ENCODE measurements at places on chromosomes 4 and X.

- DNase-seq = no peak
Observed at GRCh38 chrX:38154340-38154739, 66.3 kb downstream of the SRPX start.

GRCh38 chr4:173301518-173302201 is 32.5 kb downstream of the HMGB2 start:
- DNase-seq = peak; percentile 28

GRCh38 chrX:1821846-1822245 is 207.0 kb downstream of the ASMT start:
- no peak for DNase-seq

DNA sequence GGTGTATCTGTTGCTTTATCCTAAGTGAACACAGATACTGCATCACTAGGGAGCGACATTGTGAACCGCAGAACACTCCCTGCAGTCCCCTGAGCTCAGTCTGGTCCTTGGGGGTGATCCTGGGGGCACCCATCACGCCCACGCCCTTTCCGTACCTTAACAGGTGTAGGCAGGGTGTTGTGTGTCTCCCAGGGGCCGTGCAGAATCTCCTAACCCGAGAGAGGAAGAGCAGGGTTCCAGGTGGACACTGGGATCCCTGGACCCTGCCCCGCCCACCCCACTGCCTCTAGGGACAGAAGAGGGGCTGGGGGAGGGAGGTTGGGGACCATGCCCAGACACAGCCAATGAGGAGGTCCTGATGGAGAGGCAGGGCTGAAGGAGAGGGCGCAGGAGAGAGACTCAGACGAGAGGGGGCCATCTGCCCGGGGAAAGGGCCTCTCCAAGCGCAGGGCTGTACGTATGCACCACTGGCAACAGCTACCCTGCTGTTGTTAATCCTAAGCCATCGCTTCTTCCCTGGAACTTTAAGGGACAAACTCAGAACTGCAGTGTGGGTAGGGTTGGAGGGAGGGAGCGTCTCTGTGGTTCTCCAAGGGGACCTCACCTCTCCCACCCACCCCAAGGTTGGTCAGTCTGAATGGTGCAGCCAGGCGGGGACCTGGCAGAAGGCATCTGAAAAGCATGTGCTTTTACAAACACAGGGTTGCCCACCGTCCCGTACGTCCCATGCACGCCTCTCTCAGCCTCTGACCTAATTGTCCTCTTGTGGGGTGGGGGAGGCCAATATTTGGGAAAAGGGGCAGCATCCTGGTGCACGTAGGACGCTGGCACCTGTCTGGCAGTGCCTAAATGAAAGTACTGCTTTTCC is 2.5 kb downstream of the P2RY8 start:
- DNase-seq = no peak

DNA sequence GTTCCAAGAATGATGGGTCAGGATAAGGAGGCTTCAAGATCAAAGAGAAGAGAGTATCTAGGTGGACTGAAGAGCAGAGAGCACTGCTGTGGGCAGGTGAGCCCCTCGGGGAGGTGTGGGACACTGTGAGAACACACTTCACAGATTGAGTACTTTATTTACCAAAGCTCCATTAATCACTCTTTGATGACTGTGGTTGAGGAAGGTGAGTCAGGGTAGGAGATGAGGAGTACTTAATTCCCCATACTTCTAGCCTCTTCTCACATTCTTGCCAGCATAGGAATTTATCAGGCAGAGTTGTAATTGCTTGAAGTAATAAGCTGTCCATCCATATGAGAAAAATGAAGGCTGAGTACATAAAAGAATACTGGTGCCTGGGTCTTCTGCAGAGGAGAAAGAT is 375.3 kb downstream of the PCDH10 start:
- DNase-seq = no peak

DNA sequence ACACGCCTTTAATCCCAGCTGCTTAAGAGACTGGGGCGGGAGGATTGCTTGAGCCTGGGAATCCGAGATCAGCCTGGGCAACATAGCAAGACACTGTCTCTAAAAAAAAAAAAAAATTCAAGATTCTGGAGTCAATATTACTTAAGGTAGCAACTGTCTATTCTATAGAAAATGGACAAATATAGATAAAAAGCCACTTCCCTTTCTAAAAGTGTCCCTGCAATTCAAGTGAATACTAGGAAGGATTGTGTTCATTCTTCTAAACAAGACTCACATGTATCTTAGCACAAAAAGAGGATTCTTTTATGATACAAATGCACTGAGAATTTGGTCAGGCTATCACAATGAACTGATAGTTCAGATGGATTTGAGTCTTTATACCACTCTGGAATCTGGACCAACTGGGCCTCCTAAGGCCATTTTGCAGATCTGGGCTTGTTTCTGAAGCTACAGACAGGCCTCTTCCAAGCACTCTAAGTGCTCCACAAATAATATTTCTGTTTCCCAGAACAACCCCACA is 7.0 kb downstream of the PKD2 start:
- no peak for DNase-seq

GRCh38 chr4:94605241-94605805 is 152.4 kb upstream of the BMPR1B start:
- DNase-seq = no peak

GRCh38 chrX:121655276-121655675 is 607.9 kb downstream of the GLUD2 start:
- no peak for DNase-seq

DNA sequence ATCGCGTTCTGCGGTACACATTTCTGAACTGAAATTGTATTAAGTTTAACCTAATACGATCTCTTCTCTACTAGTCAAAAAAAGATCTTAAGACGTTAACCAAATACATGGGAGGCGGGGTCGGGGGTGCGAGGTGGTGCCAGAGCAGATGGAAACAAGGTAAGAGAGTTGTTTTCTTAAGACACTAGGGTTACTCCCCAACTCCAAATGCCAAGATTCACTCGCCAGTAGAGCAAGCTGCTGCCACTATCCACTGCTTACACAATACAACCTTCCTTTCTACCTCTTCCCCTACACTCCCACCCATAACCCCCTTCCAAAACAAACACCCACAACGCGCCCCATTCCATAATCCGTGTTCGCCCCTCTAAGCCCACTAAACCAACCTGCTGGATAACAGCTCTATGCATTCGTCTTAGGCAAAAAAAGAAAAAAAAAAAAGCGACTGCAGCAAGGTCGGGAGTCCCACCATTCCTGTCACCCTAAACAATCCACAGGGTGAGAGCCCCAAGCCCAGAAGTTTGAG is 1.3 kb downstream of the LCORL start:
- no peak for DNase-seq

- DNase-seq = no peak
Observed at GRCh38 chrX:55480390-55481062, 9.1 kb downstream of the USP51 start.

DNA sequence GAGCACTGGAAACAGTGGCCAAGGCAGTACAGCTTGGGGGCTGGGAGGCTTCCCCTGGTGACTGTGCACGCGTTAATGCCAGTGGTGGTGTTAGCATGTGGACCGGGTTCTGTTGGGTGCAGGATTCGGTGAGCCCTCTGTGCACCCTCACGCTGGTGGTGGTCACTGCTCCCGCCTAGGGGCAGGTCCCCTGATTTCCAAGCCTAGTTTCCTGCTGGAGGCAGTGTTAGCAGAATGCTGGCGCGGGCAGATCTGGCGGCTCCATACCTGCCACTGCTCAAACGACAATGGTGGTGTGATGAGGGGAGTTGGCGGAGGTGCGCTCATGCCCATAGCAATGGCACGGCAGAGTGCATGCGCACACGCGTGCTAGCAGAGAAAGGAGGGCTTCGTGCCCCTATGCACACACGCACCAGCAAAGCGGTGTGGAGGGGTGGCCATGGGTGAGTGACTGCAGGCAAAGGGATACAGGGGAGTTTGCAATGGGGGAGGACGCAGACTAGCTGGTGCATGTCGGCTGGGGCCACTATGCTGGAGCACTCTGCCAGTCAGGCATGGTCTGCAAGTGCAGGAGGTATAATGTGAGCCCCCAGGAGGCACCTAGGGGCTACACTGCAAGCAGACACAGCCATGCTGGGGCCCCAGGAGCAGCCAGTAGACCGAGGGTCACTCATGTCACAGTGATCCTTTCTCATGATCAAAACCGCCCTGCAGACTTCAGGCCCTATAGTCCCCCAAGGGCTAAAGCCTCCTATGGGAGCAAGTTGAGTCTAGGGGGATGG is 93.0 kb downstream of the MAGEE1 start:
- DNase-seq = no peak

GRCh38 chr4:129326571-129327460 is 230.9 kb downstream of the C4orf33 start:
- no peak for DNase-seq

- no peak for DNase-seq
Observed at GRCh38 chr4:173536808-173537429, 6.9 kb upstream of the HAND2 start.

DNA sequence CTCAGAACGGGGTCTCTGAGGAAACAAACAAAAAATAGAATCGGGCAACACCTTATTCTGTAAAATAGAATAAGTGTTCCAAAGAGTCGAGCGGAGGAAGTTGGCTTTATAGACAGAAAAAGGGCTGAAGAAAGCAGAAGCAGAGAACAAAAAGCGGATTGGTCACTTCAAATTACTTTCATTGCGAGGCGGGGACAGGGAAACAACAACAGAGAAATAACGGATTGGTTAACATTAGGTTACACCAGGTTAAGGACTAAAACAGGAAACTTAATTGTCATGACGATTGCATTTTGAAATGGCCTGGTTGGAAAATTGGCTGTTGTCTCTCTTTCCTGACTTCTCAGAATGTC is 433 bp upstream of the COQ2 start:
- peak; percentile 20 for DNase-seq

DNA sequence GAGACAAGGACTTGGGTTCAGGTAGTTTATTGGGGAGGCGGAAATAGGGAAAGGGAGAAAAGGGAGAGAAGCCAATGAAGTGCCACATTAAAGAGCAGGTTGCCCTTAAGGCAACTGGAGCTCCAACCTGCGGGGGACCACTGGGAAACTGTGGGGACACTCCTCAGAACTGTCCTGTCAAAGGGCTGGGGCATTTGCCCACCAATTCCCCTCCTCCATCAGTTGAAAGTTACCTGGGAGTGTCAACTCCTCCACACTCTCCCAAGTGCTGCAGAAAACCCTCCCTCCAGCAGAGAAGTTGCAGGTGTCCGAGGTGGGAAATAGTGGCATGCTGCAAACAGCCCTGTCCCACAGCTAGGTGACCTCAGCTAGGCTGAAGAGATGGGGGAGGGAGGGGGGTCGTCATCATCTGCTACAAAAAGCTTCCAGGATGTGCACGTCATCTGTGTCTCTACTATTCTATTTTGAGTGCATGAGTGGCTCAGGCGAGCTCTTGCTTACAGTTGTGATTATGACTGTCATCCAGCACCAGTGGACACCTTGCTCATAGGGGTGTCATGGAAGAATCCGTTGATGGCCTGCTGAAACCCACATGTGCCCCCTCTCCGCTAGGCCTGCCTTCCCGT is 41.5 kb upstream of the XPNPEP2 start:
- no peak for DNase-seq

GRCh38 chr4:83418211-83418610 is 37.4 kb downstream of the HELQ start:
- DNase-seq = no peak

DNA sequence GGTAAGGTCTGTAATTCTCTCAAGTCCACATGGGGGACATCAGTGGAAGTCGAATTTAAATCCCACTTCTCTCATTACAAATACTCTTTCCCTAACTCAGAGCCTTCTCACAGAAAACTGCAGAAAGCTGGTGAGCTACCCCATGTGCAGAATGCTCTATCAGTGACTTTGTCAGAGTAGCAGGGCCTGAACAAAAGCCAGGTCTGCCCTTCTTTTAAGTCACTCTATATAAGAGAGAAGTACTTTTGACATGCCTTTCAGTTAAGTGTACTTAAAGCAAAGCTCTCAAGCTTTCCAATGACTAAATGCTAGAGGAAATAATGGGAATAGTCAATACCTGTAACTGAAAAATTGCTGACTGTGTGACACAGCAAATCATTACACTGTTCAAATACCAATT is 323.1 kb downstream of the KCNIP4 start:
- no peak for DNase-seq

DNA sequence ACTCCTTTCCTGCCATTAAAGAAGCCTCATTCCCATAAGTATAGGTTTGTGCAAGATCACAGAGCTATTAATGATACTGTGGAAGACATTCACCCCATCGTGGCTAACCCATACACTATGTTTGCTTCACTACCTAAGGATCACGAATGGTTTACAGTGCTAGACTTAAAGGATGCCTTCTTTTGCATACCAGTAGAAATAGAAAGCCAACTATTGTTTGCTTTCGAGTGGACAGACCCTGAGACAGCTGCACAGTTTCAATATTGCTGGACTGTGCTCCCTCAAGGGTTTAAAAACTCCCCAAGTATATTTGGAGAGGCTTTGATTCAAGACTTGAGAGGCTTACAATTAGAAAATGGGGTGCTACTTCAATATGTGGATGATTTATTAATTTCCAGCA is 16.0 kb upstream of the PAPSS1 start:
- DNase-seq = no peak

GRCh38 chrX:44022964-44023363 is 49.8 kb upstream of the NDP start:
- no peak for DNase-seq

- no peak for DNase-seq
Observed at GRCh38 chr4:151729731-151730559, 30.9 kb downstream of the GATB start.

- DNase-seq = no peak
Observed at GRCh38 chrX:106150701-106151100, 17.4 kb upstream of the PWWP3B start.

DNA sequence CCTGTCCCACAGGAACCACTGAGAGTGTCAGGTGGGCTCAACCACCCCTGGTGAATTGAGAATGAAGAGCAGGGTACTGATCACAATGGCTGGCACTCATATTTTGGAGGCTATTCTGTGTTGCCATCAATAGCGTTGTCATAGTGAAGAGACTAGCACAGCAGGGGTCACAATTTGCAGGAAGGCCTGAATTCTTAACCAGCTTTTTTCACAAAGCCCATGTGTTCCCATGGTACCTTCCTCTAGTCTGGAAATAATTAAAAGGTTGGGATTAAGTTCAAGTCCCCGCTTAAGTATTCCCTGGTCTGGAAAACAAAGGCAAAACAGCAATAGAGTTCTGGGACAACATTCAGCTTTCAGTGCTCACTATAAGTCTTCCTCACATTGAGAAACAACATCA is 1051.7 kb downstream of the C4orf33 start:
- no peak for DNase-seq

GRCh38 chrX:93354651-93355050 is 318.7 kb downstream of the NAP1L3 start:
- DNase-seq = no peak

DNA sequence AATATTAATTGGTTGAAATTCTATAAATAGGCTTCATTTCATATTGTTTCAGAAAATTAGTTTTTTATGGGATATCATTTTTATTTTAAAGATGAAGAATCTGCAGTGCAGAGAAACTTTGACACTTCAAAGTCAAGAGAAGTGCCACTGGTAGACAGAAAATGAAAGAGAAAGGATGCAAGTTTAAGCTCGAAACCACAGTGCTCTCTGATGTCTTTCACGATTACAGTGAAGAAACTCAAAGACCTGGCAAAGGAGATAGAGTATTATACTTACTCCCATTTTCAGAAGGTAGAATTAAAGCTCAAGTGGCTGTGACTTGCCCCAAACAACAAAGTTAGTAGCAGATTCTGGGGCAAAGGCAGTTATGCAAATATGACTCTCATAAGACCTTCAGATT is 745.4 kb downstream of the TECRL start:
- no peak for DNase-seq
